NCI-H2029 (cell line): ENCODE measurements at places on chromosomes 5 and 9.

GRCh38 chr5:157961896-157962590 lies 103.1 kb upstream of the CLINT1 start:
- no peak for DNase-seq

- DNase-seq = peak; percentile 59
Observed at GRCh38 chr5:156402387-156402921, 75.5 kb downstream of the SGCD start.

GRCh38 chr9:24045150-24045549 lies 219.1 kb upstream of the ELAVL2 start:
- DNase-seq = no peak

- DNase-seq = no peak
Observed at GRCh38 chr5:148990817-148991216, 72.0 kb downstream of the SH3TC2 start.

DNA sequence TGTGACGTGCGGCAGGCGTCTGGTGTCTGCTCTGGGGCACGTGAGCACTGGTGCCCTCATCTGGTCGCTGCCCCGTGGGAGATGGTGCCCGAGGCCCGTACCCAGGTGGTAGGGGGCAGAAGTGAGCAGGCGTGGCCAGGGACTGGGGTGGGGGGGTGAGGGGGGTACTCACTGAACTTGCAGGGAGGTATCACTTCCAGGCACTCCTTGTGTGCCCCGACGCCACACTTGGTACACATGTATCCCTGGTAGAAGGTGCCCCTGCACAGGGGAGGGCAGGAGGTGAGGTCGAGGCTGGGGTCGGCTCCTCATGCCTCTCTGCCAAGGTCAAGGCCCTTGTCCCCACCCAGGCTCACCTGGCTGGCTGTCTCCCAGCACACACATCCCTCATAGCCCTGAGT lies 45.2 kb upstream of the SARDH start:
- DNase-seq = no peak

DNA sequence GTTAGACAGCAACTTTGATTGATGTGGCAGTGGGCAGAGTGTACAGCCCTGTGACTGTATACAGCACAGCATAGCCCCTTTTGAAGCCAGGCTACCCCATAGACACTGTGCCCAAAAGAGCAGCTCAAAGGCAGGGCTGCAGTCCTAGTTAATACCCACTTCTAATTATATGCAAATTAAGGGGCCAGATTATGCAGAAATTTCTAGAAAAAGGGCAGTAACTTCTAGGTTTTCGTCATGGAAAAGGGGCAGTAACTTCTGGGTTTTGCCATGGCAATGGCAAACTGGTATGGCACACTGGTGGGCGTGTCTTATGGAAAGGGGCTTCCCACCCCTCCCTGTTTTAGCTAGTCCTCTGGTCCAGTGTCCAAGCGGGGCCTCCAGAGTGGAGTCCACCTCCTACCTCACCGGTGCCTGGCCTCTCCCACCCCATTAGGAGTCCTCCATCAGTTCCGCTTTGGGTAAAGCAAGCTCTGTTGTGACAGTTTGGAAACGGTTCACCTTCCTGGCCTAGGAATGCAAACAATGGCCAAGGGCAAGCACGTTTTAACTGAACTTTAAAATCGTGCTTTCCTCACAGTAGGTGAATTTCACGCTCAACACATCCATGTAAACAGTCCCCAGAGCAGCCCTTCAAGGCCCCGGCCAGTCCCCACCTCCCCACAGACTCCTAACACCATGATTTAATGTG lies 5.6 kb downstream of the ADAMTS13 start:
- DNase-seq = no peak
